ENCODE measurements at places on chromosomes 6 and 20. TPM values are rescaled to one million over a fixed set of nuclear protein-coding genes. Genes with fewer than 3 reads are reported as not detected.

- H3K27me3 ChIP-seq, result no peaks in the 10 kb centered on the region
- no peak for DNase-seq
- H3K27ac ChIP-seq, result no peak overlapping the region
- peaks cover 65% of the 10 kb centered on the region for H3K4me1 ChIP-seq
- no peak overlapping the region for H3K4me3 ChIP-seq
Observed at GRCh38 chr20:50516180-50516934, 6.2 kb downstream of the PTPN1 start.

ID4 gene
- total RNA-seq, result 29.3 TPM

RARS2 gene
- 47.2 TPM for total RNA-seq

DNA sequence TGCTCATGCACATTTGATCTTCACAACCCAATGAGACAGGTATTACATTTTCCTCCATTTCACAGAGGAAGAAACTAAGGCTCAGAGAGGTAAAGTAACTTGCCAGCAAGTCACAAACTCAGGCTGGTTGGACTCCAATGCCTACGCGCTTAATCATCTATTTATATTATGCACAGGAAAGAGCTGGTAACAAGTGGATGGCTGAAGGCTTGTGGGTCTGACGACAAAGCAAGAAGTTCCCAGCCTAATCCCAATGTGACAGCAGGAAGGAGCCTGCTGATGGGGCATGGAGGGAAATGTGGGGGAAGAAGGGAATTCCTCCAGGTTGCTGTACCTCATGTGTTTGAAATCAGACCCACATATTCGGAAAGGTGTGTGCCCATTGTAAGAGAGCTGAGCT, 3.9 kb downstream of the CDH22 start:
- no peaks in the 10 kb centered on the region for H3K36me3 ChIP-seq
- no peak overlapping the region for H3K4me3 ChIP-seq
- H3K4me1 ChIP-seq, result peaks cover 7% of the 10 kb centered on the region
- no peak overlapping the region for H3K27ac ChIP-seq

KCNK17 gene
- total RNA-seq, result not detected

FARS2 gene
- 19.5 TPM for total RNA-seq

ATP9A gene
- 31.2 TPM for total RNA-seq

DNA sequence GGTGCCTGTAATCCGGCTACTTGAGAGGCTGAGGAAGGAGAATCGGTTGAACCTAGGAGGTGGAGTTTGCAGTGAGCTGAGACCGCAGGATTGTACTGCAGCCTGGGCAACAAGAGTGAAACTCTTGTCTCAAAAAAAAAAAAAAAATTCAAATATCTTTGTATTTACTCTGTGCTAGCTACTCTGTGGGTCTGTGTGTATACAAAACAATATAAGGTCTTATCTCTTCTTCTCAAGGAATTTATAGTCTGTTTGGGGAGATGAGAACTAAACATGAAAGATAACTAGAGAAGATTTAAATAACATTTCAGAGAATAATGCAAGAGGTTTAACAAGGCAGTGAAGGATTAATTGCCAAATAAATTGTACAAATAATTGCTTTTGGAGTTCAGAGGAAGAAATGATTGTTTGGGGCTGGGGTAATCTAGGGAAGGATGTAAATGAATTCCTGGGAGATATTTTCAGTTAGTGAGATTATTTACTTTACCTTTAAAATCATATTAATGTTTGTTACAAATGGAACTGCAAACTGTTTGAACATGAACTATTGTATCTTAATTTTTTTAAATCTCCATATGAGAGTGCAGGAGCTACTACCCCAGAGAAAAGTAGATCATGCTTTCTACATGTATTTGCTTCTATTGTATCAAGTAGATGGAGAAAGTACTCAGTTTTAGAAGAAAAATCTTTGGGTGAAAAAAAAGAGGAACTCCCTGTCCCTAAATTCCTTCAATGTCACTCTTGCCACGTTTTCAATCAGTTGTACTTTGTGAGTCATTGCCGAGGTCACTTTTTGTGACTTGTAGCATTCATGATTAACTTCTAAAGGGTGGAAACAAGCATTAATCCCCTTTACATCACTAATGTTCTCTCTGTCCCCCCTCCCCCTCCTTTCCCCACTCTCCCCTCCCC, 39.0 kb downstream of the NCOA3 start:
- H3K4me1 ChIP-seq, result peaks cover 23% of the 10 kb centered on the region
- peak overlapping the region; percentile 19 for H3K27ac ChIP-seq
- H3K27me3 ChIP-seq, result no peaks in the 10 kb centered on the region
- no peaks in the 10 kb centered on the region for H3K36me3 ChIP-seq

DNA sequence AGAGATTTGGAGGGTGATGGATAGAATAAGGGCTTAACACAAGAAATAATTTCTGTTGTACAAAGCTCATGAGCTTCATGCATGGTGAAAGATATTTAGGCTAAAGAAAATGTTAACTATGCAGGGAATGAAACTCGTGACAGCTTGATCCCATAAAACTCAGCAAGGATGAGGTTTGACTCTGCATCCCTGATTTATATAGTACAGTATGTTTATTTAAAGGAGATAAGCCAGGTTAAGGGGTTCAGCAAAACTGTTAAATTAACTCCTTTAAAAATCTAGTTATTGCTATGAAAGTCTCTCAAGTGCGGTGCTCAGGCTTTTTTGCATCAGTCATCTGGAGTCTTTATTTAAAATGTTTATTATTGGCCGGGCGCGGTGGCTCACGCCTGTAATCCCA, 326.4 kb downstream of the LAMA2 start:
- no peak overlapping the region for H3K4me3 ChIP-seq
- peak overlapping the region; percentile 74 for H3K27ac ChIP-seq
- no peaks in the 10 kb centered on the region for H3K36me3 ChIP-seq
- no peaks in the 10 kb centered on the region for H3K27me3 ChIP-seq
- peaks cover 39% of the 10 kb centered on the region for H3K4me1 ChIP-seq

DNA sequence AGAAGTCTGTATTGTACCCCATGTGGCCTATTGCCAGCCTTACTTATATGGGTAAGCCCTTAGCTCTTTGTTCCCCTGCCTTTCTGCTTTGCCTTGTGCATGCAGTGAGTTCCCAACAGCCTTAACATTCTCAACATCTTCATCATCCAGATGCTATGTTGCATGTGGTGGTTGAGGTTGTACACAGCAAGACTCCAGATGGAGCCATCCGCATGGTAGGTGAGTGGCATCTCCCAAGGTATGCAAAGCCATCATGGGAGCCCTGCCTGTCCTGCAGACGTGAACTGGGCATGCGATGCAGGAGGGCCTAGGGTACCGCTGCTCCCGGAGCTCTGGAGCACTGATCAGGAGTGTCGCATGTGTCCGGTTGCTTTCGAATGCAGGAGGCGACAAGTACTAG, 16.1 kb downstream of the CEP43 start:
- H3K27me3 ChIP-seq, result no peaks in the 10 kb centered on the region
- H3K36me3 ChIP-seq, result peaks cover 56% of the 10 kb centered on the region
- H3K4me3 ChIP-seq, result no peak overlapping the region
- no peaks in the 10 kb centered on the region for H3K4me1 ChIP-seq
- no peak overlapping the region for H3K27ac ChIP-seq
- DNase-seq, result no peak

GRCh38 chr20:58708246-58708931, 15.8 kb downstream of the NPEPL1 start:
- no peak for DNase-seq
- no peak overlapping the region for H3K27ac ChIP-seq
- H3K36me3 ChIP-seq, result no peaks in the 10 kb centered on the region

GRCh38 chr6:34486106-34486740, 20.3 kb downstream of the PACSIN1 start:
- DNase-seq, result no peak
- H3K4me3 ChIP-seq, result no peak overlapping the region
- H3K36me3 ChIP-seq, result no peaks in the 10 kb centered on the region
- H3K27me3 ChIP-seq, result no peaks in the 10 kb centered on the region

- H3K27me3 ChIP-seq, result no peaks in the 10 kb centered on the region
- no peak overlapping the region for H3K27ac ChIP-seq
- DNase-seq, result no peak
- H3K4me1 ChIP-seq, result peaks cover 55% of the 10 kb centered on the region
- H3K36me3 ChIP-seq, result no peaks in the 10 kb centered on the region
- H3K4me3 ChIP-seq, result no peak overlapping the region
Observed at GRCh38 chr6:72955666-72956065, 269.6 kb downstream of the KHDC1L start.

GRCh38 chr6:78300885-78301284, 566.5 kb upstream of the IRAK1BP1 start:
- no peaks in the 10 kb centered on the region for H3K4me1 ChIP-seq
- H3K27me3 ChIP-seq, result no peaks in the 10 kb centered on the region
- no peak overlapping the region for H3K4me3 ChIP-seq
- no peak overlapping the region for H3K27ac ChIP-seq

DNA sequence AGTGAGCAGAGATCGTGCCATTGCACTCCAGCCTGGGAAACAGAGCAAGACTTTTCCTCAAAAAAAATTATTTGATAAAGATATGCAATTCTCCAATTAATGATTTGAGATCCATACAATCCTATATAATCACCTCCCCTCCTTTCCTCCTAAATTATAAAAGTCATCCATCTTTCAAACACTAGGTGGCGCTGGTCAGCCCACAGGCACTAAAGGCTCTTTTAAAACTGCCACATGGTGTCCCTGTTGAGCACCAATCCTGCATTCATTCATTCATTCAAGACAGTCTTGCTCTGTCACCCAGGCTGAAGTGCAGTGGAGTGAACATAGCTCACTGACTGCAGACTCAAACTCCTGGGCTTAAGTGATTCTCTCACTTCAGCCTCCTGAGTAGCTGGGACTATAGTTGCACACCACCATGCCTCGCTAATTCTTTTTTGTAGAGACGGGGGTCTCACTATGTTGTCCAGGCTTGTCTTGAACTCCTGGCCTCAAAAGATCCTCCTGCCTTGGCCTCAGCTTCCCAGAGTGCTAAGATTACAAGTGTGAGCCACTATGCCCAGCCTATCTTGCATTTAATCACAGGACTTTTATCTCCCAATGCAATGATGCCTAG, 58.7 kb upstream of the SLC2A12 start:
- H3K4me3 ChIP-seq, result no peak overlapping the region
- peak; percentile 89 for DNase-seq
- no peaks in the 10 kb centered on the region for H3K36me3 ChIP-seq
- H3K4me1 ChIP-seq, result no peaks in the 10 kb centered on the region
- H3K27me3 ChIP-seq, result no peaks in the 10 kb centered on the region
- no peak overlapping the region for H3K27ac ChIP-seq

TCFL5 gene
- 16.1 TPM for total RNA-seq

FAM8A1 gene
- 15.7 TPM for total RNA-seq

NKAIN4 gene
- total RNA-seq, result not detected

- no peak for DNase-seq
- peaks cover 22% of the 10 kb centered on the region for H3K27me3 ChIP-seq
- no peak overlapping the region for H3K4me3 ChIP-seq
- no peak overlapping the region for H3K27ac ChIP-seq
Observed at GRCh38 chr20:46739431-46740213, 30.2 kb downstream of the SLC2A10 start.

SEMG1 gene
- 2.1 TPM for total RNA-seq

- no peak overlapping the region for H3K4me3 ChIP-seq
- no peaks in the 10 kb centered on the region for H3K36me3 ChIP-seq
- H3K27me3 ChIP-seq, result no peaks in the 10 kb centered on the region
- H3K27ac ChIP-seq, result no peak overlapping the region
- no peaks in the 10 kb centered on the region for H3K4me1 ChIP-seq
Observed at GRCh38 chr6:22636452-22636851, 67.1 kb downstream of the HDGFL1 start.

- no peak overlapping the region for H3K27ac ChIP-seq
- no peaks in the 10 kb centered on the region for H3K36me3 ChIP-seq
- no peak for DNase-seq
- no peaks in the 10 kb centered on the region for H3K4me1 ChIP-seq
- H3K4me3 ChIP-seq, result no peak overlapping the region
Observed at GRCh38 chr6:80480421-80481157, 374.1 kb downstream of the BCKDHB start.

GRCh38 chr20:19742974-19743639, 15.0 kb upstream of the RIN2 start:
- no peak overlapping the region for H3K4me3 ChIP-seq
- no peaks in the 10 kb centered on the region for H3K27me3 ChIP-seq
- H3K4me1 ChIP-seq, result peaks cover 18% of the 10 kb centered on the region
- peak overlapping the region; percentile 35 for H3K27ac ChIP-seq
- peak; percentile 67 for DNase-seq

TREML2 gene
- not detected for total RNA-seq

TP53TG5 gene
- 0.69 TPM for total RNA-seq

LY6G6D gene
- total RNA-seq, result not detected

- H3K4me1 ChIP-seq, result no peaks in the 10 kb centered on the region
- H3K36me3 ChIP-seq, result no peaks in the 10 kb centered on the region
- no peak for DNase-seq
- no peak overlapping the region for H3K27ac ChIP-seq
Observed at GRCh38 chr6:99331531-99331930, 17.9 kb downstream of the FAXC start.

GRCh38 chr6:2387445-2387844, 142.0 kb upstream of the GMDS start:
- H3K27me3 ChIP-seq, result no peaks in the 10 kb centered on the region
- H3K4me1 ChIP-seq, result no peaks in the 10 kb centered on the region
- no peak for DNase-seq

GRCh38 chr6:136609873-136610706, 59.9 kb upstream of the MAP7 start:
- no peaks in the 10 kb centered on the region for H3K27me3 ChIP-seq
- no peak overlapping the region for H3K4me3 ChIP-seq
- H3K36me3 ChIP-seq, result no peaks in the 10 kb centered on the region
- peak overlapping the region; percentile 51 for H3K27ac ChIP-seq
- DNase-seq, result peak; percentile 97
- H3K4me1 ChIP-seq, result peaks cover 50% of the 10 kb centered on the region

CLDN20 gene
- not detected for total RNA-seq

GRCh38 chr6:140320081-140321080, 945.9 kb upstream of the CITED2 start:
- peaks cover 9% of the 10 kb centered on the region for H3K4me1 ChIP-seq
- H3K27me3 ChIP-seq, result no peaks in the 10 kb centered on the region
- no peaks in the 10 kb centered on the region for H3K36me3 ChIP-seq

GRCh38 chr20:21234324-21234723, 68.8 kb upstream of the XRN2 start:
- peaks cover 14% of the 10 kb centered on the region for H3K4me1 ChIP-seq
- no peak overlapping the region for H3K4me3 ChIP-seq
- no peak overlapping the region for H3K27ac ChIP-seq
- DNase-seq, result no peak
- no peaks in the 10 kb centered on the region for H3K27me3 ChIP-seq

- H3K4me1 ChIP-seq, result no peaks in the 10 kb centered on the region
- H3K27me3 ChIP-seq, result no peaks in the 10 kb centered on the region
Observed at GRCh38 chr6:49497304-49497703, 2.4 kb upstream of the GLYATL3 start.

Data from A673 (cell line).